ENCODE measurements at places on chromosomes 6 and 20.
A peak's percentile ranks its signal among the peaks of the same experiment; 100 is the strongest.

DNA sequence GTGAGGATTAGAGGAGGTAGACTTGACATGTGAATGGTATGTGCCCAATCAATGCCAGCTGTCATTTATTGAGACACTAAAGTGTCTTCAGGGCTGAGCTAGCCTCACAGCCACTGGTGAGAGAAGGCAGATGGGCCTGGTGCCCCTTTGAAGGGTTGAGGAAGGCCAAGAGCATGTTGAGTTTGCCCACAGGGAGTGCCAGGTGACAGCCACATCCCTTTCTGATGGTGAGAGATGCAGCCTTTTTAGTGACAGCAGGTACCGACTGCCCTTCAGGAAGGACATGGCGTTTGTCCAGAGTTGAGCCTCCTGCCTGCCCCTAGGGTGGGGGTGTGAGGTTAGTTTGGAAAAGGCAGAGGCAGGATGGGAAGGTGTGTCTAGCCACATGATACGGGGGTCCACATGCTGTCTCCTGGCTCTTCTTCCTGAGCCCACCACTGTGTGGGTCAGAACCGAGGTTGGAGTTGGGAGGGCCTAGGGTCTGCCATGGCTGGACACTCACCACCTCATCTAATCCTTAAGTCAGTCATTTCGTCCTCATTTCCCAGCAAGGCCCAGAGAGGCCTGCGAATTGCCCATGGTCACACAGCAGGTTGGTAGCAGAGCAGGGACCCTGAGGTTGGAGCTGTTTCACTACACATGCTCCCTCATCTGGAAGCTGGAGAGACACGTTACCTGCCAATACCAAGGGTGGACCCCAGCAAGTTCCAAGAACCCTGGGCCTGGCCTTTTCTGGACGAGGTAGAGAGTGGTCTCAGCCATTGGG is 32.5 kb downstream of the SPDEF start:
- DNase-seq, result no peak

DNA sequence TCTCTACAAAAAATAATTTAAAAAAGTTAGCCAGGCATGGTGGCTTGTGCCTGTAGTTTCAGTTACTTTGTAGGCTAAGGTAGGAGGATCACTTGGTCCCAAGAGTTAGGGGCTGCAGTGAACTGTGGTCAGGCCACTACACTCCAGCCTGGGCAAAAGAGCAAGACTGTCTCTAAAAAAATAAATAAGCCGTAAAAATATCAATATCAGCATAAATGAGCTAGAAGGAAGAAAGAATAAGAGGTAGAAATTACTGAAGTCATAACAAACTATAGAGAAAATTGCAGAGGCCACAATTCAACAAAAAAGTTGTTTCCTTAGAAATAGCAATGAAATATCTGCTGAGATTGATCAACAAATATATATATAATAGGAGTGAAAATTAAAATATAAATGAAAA is 827.3 kb upstream of the FLRT3 start:
- DNase-seq, result no peak

DNA sequence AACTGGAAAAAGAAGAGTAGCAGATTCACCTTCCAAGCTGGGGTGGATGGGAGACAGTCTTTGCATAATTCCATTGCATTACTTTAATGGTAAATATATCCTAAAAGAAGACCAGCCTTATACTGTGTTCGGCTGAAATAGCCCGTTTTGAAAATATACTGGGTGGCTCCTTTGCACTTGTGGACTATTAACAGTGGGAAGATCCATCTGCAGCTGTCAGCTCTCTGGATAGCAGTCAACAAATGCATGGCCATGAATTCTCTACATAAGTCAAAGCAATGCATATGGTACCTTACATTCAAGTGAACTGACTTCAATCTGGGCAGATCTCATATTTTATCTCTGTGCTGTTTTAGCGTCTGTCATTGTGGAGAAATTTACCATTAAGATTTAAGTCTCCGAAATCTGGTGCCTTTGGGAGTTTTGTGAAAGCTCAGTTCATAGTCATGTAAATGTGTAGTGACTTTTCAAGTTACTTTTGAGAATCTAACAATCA is 400.6 kb upstream of the RNF217 start:
- no peak for DNase-seq

GRCh38 chr6:35668744-35669450 is 19.8 kb downstream of the FKBP5 start:
- no peak for DNase-seq

GRCh38 chr6:163415620-163416556 is 1.4 kb downstream of the QKI start:
- DNase-seq, result peak; percentile 69

DNA sequence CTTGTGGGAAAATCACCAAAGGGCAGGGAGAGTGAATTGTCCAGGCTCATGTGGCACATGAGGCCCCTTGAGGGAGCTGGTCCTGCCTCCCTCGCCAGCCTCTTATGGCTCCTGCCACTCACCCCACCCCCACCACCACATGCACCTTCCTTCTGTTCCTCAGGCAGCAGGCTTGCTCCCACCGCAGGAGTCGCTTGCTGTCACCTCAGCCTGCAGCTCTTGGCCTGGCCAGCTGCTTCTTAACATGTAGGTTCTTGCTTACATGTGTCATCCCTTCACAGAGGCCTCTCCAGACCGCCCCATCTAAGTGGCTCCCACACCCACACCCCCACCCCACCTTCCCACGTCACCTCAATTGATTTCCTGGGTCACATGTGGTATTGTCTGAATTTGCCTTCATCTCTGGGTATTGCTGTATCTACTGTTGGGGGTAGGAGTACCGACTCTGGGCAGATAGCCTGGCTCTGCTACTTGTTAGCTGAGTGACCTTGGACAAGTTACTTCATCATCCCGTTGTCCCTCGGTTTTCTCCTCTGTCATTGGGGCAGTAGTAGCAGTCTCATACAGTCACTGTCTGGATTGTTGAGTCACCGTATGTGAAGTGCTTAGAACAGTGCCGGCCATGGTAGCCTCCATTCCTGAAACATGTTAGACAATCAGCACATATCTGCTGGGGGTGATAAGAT is 41.7 kb downstream of the SLC9A8 start:
- DNase-seq, result no peak

GRCh38 chr6:131258010-131258652 is 122.9 kb downstream of the AKAP7 start:
- DNase-seq, result no peak

DNA sequence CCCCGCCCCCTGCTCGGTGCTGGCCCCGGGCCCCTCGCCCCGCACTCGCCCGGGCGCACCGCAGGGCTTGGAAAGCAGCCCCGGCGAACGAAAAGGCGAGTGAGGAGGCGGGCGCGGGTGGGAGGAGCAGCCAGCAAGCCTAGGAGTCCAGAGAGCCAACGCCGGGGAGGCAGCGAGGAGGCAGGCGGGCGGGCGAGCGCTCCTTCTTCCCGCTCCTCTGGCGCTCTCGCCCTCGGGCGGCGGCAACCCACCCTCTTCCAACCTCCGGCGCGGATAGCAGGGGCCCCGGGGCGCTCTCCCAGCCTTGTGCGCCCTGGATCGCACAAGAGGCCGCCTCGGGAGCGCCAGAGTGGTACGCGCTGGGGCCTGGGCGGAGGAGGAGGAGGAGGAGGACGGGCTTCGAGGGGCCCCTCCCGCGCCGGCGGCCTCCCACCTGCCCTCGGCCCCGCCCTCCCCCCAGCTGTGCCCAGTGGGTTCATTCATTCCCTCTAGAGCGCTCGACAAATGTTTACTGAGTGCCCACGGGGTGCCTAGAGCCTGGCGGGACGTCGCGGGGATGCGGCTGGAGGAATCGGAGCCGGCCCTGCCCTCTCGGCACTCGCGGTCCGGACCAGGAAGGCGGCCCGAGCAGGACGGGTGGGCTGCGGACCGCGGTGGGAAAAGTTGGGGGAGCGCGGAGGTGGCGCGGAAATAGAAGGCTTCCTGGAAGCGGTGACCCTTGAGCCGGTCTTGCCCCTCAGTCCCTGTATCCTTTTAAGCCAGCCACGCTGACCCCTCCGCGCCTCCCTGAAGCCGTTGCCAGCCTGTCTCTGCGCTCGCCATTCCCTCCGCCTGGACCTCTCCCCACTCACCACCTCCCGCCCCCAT is at the start of gene BMP7:
BMP7 (minus strand) TSS at position 351 of the 867 bp plus-strand sequence. CDS start 519 bp downstream, outside the sequence.
- no peak for DNase-seq

DNA sequence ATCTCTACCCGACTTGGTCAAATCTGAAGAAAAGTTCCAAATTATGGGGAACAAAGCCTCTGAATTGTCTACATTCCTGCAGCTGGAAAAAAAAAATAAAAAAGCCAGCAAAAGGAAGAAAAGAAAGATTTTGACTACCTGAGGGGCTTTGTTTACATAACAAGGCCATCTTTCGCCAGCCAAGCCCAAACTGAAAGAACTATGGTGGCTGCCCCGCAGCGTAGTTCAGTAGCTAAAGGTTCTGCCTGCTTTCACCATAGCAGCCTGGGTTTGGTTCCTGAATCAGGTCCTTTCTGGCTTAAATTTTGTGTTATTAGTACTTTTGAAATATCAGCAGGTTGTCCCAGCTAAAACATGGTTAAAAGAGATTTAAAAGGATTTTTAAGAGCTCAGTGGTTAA is 35.4 kb downstream of the ZNF133 start:
- no peak for DNase-seq

GRCh38 chr6:83152913-83153312 is 40.2 kb downstream of the PGM3 start:
- no peak for DNase-seq

DNA sequence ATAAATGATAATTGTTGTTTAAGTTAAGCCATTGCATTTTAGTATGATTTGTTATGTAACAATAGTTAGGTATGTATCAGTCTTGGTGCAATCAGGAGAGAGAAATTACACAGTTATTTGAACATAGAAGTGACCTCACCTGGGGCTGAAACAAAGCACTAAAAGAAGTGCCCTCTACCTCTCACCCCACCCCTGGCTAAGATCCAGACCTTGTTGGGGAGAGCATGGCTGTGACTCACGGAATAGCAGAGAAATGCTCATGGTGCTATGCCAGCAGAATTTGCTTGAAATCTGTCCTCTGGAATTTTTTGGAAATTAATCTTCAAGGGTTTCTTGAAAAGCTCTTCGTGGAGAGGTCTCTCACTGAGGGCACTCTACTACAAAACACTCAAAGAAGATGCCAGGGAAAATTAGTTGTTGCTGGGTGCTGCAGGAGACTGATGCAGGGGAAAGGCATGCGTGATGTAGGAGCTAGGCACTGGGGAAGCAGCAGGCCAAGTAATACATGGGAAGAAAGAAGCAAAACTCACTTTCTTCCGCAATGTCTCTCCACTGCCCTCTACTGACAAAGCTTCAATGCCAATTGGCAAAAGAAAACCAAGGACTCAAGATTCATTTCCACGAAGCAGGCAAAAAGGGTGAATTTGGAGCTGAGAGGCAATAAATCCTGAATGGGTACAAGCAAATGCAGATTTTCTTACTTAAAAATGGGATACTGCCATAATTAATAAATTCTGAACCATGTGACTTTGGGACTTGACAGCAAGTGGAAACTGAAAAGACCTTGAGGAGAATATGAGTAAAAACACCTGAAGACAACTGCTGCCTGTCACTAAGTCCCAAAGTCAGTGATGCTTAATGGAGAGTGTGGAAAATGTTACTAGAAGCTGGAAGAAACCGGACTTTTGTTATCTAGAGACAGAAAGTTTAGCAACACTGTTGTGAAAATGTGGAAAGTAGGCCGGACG is 136.3 kb upstream of the ZNF184 start:
- DNase-seq, result no peak

GRCh38 chr6:132391391-132392269 is 9.6 kb downstream of the MOXD1 start:
- DNase-seq, result no peak

GRCh38 chr6:68975064-68975463 is 340.0 kb downstream of the ADGRB3 start:
- no peak for DNase-seq

- DNase-seq, result no peak
Observed at GRCh38 chr6:3294396-3294795, 35.6 kb downstream of the PSMG4 start.

- DNase-seq, result no peak
Observed at GRCh38 chr6:169890901-169891300, 139.5 kb downstream of the ERMARD start.

- DNase-seq, result no peak
Observed at GRCh38 chr6:56151609-56152224, 95.7 kb downstream of the COL21A1 start.

GRCh38 chr20:45067087-45067486 is 33.8 kb downstream of the KCNS1 start:
- no peak for DNase-seq

DNA sequence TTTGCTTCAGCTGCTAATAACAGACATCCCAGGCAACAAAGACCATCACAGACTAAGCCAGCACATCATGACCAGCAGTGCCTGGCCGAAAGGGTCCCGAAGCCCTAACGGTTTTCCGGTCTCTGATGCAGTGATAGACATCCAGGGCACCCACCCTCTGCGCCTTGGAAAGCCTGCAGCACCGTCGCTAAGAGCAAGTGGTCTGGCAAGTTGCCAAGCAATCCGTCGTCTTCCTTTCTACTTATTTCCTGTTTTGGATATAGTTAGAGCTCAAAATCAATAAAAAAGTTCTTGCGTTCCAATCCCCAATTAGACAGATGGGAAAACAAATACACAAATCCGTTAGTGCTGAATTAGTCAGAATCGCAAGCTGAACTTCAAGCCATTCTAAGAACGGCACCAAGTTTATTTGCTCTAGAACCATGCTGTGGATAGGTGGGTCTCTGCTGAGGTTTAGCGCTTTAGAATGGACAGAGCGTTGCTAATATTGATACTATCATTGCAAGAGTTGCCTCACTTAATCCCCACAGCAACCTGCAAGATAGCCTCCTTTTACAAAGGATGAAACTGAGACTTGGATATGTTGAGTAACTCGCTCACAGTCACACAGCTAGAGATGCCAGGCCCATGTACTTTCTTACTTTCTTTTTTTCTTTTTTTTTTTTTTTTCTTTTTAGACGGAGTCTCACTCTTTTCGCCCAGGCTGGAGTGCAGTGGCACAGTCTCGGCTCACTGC is 163.3 kb upstream of the SNX9 start:
- peak; percentile 63 for DNase-seq
